Chondrocyte (in vitro differentiated cells): ENCODE measurements at places on chromosomes 6 and 20. TPM values are rescaled to one million over a fixed set of nuclear protein-coding genes. Genes with fewer than 3 reads are reported as not detected.
A peak's percentile ranks its signal among the peaks of the same experiment; 100 is the strongest.

Gene CPNE5
- 0.18 TPM in 1 of 3 replicates, not detected in the others for total RNA-seq

Gene DDO
- total RNA-seq = not detected in 3 replicates

Gene SLC26A8
- total RNA-seq = 0.15 TPM in 1 of 3 replicates, not detected in the others

Gene GSTA2
- total RNA-seq = not detected in 3 replicates

Gene HSPA1L
- 0.89 to 1.5 TPM (median 1.00 TPM) in 3 replicates for total RNA-seq

GRCh38 chr20:56765172-56766073 is 136.3 kb downstream of the TFAP2C start:
- DNase-seq = no peak
- no peaks in the 10 kb centered on the region for H3K27me3 ChIP-seq
- peaks cover 2% of the 10 kb centered on the region for H3K36me3 ChIP-seq
- no peak overlapping the region for H3K27ac ChIP-seq
- H3K4me1 ChIP-seq = peaks cover 15% of the 10 kb centered on the region
- H3K4me3 ChIP-seq = no peak overlapping the region

GRCh38 chr6:166258854-166259276 is 49.3 kb downstream of the PRR18 start:
- H3K27me3 ChIP-seq = peaks cover 28% of the 10 kb centered on the region
- H3K4me3 ChIP-seq = no peak overlapping the region
- no peak for DNase-seq
- no peaks in the 10 kb centered on the region for H3K36me3 ChIP-seq

DNA sequence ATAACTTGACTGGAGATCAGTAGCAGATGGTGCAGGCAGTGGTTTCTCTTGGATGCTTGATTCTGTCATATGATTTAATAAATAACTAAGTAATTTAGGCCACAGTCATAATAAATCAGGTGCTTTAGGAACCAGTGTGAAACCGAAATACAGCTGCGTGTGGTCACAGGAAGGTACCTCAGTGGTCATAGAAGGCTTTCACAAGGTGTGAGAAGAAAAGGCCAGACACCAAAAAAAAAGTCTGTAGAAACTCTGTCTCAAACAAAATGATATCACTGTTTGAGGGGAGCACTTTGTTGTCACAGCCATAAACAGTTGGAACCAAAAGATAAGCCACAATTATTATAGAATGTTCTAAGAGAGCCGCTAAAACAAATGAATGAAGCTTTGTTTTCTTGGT is 56.5 kb downstream of the ARMC2 start:
- peaks cover 2% of the 10 kb centered on the region for H3K36me3 ChIP-seq
- no peak overlapping the region for H3K4me3 ChIP-seq
- H3K4me1 ChIP-seq = peaks cover 10% of the 10 kb centered on the region
- no peak overlapping the region for H3K27ac ChIP-seq
- DNase-seq = no peak

DNA sequence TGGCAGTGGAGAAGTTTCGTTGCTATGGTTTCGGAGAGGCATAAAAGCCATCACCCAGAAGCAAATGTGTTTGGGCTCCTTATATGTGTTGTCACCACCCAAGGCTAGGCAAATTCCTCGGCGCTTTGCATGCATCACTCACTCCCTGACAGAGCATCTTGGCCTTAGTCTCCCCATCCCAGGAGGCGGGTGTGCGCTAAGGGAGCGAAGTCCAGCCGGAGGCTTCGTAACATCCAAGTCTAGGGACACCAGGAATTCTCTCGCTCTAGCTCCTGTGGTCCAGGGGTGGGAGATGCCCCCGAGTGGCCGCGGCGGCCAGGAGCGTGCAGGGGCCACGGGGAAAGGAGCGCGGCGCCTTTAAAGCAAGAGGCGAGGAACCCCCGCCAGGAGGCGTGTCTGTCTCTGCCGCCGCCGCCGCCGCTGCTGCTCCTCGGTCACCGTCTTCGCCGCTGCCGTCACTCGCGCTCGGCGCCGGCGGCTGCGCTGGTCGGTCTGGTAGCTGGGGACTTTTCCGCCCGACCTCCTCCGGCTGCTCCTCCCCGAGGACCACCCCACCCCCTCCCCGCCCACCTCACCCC is at the start of gene GRIK2:
Gene GRIK2 (plus strand): TSS at position 458 of the 578 bp plus-strand sequence.
- H3K4me1 ChIP-seq = peaks cover 29% of the 10 kb centered on the region
- H3K27ac ChIP-seq = peak within 1 kb of the TSS; percentile 59
- H3K36me3 ChIP-seq = no peaks in the 10 kb centered on the region
- H3K27me3 ChIP-seq = peaks cover 20% of the 10 kb centered on the region
- DNase-seq = peak; percentile 69

- H3K4me1 ChIP-seq = peaks cover 20% of the 10 kb centered on the region
- no peak overlapping the region for H3K4me3 ChIP-seq
- H3K27me3 ChIP-seq = no peaks in the 10 kb centered on the region
- H3K36me3 ChIP-seq = peaks cover 39% of the 10 kb centered on the region
Measured at GRCh38 chr6:35084041-35084491, 57.1 kb downstream of the TCP11 start.

DNA sequence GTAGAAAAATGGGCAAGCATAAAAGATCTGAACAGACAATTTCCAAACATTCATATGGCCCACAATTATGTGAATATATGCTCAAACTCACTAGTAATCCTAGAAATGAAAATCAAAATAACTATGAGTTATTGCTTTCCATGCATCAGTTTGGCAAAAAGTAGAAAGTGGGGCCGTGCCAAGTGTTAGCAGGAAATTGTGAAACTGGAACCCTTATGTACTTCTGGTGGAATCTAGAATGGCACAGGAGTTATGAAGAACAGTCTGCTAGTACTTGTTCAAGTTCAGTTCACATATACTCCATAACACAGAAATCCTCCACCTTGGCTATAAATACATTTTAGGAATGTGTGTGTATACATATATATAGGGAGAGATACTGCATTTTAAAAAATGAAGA is 89.8 kb downstream of the EYA2 start:
- no peak for DNase-seq
- H3K36me3 ChIP-seq = peaks cover 8% of the 10 kb centered on the region
- H3K27ac ChIP-seq = no peak overlapping the region
- no peak overlapping the region for H3K4me3 ChIP-seq
- H3K4me1 ChIP-seq = peaks cover 6% of the 10 kb centered on the region
- peaks cover 40% of the 10 kb centered on the region for H3K27me3 ChIP-seq

DNA sequence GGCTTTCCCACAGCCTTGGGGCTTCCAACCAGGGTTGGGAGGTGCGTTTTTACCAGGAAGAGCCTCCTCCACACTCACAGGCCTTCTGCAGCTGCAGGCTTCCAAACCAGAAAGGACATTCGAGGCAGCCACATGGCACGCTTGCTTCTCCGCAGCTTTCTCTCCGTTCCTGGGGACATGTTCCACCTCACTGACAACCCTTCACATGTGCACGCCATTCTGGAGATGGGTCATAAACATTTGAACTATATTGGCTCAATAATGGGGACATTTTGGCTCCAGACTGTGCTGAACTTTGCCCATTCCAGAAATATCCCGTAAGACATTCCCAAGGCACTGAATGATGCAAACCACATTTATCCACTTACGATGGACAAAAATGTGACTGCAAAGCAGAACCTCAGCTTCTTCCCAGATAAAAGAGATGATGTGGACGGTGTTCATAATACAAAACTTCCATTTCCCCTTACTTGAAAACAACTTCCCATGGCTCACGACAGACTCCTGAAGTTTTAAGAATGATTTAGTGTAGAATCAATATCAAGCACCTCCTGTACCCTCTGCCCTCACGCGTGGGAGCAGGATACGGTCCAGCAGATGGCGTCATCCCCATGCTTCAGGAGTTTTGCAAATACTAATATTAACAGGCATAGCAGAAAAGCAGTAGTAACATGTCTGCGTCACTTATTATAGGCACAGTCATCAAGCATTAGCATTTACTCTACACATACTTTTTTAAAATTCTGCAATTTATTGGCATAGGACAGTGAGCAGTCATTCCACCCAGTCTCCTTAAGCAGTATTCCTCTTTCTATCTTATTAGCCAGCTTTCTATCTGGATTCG is 25.4 kb upstream of the FOXF2 start:
- no peaks in the 10 kb centered on the region for H3K4me1 ChIP-seq
- no peak overlapping the region for H3K4me3 ChIP-seq
- H3K27ac ChIP-seq = no peak overlapping the region
- H3K27me3 ChIP-seq = peaks cover 39% of the 10 kb centered on the region
- no peak for DNase-seq
